ENCODE measurements at places on chromosomes 2 and 18. TPM values are rescaled to one million over a fixed set of nuclear protein-coding genes. Genes with fewer than 3 reads are reported as not detected.

CCL20 gene
- total RNA-seq = 0.43 TPM

DNA sequence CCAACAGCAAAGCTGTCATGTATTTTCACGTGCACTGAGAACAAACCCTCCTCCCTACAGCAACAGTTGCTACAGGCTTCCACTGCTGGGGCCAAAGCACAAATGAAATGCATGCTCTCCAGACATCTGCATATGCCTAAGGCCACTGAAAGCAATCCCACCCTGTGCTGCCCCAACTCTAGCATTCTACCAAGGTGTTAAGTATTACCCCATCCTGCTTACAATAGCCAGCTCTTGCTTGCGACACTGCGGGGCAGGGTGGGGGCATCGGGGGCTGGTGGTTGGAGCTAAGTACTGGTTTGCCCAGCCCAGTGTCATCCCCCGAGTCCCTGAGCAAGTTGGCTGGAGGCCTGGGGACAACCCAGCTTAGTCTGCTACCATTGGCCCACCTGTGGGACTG, 742.5 kb downstream of the TDRD15 start:
- DNase-seq = no peak

ERMN gene
- total RNA-seq = not detected

- no peak for DNase-seq
Observed at GRCh38 chr2:95738301-95738700, 146.5 kb downstream of the TRIM43 start.

All from fibroblast of villous mesenchyme (primary cell).